ENCODE measurements at places on chromosomes 7 and 10.

GRCh38 chr7:33327427-33327826 is 198.1 kb downstream of the BBS9 start:
- DNase-seq, result no peak

DNA sequence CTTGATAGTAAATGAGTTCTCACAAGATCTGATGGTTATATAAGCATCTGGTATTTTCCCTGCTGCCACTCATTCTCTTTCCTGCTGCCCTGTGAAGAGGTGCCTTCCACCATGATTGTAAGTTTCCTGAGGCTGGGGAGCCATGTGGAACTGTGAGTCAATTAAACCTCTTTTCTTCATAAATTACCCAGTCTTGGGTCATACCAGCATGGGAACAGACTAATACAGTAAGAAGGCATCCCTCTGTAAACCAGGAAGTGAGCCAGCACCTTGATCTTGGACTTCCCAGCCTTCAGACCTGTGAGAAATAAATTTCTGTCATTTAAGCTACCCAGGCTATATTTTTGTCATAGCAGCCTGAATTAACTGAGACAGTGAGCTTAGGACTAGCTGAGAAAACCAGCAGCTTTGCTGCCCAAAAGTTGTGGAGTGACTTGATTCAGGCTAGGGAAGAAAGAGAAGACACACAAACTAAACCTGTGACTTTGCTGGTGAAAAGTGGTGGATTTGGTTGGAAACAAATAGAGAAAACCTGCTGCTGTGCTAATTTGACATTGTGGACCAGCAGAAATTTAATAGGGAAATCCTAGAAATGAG is 29.7 kb downstream of the PALS2 start:
- DNase-seq, result no peak

- no peak for DNase-seq
Measured at GRCh38 chr10:100747456-100748230, 2.3 kb downstream of the PAX2 start.

DNA sequence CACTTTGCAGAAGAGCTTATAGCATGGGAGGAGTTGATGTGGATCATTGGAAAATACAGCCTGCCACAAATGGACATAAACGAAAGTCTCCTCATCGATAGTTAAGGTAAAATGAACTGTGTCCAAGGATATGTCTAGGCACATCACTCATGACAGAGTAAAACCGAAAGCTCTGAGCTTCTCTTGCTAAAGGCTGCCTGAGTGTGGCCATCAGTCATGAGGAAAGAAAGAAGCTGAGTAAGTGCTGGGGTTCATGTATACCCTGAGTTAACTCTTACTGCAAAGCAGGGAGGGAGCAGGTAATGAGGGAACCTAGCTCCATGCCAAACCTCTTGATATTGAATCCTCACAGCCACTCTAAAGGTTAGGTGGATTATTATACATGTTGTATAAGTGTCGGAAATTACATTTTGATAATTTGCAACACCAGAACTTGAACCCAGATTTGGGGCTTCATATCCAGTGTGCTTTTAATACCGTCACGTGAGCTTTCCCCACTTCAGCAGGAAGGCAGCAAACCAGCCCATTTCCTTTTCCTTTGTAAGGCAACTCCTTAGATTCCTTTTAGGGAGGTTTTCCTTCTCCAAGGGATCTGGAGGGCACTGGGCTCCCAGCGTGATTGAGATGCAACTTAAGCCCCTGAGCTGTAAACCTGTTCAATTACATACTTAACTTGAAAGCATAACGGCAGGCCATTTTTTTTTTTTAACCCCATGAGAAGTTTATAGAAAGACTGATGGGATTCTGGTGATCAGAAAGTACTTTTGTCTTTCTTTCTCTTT is 215.0 kb downstream of the PHF14 start:
- DNase-seq, result no peak

DNA sequence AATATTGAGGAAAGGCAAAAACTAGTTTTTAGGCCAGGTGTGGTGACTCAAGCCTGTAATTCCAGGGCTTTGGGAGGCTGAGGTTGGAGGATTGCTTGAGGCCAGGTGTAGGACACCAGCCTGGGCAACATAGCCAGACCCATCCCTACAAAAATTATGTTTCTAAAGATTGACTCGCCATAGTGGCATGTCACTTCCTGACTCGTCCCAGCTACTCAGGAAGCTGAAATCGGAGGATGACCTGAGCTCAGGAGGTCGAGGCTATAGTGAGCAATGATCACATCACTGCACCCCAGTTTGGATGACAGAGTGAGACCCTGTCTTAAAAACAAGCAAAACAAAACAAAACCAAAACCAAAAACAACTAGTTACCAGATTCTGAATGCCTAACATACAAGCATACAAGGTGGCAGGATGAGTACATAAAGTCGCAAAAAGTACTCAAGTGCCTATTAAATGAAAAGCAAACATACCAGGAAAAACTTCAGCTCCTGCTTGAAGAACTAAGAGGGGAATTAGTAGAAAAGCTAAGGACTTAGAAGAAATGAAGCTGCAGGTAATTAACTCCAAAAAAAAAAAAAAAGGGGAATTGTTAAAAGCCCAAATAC is 14.1 kb downstream of the ZNF398 start:
- DNase-seq, result no peak

DNA sequence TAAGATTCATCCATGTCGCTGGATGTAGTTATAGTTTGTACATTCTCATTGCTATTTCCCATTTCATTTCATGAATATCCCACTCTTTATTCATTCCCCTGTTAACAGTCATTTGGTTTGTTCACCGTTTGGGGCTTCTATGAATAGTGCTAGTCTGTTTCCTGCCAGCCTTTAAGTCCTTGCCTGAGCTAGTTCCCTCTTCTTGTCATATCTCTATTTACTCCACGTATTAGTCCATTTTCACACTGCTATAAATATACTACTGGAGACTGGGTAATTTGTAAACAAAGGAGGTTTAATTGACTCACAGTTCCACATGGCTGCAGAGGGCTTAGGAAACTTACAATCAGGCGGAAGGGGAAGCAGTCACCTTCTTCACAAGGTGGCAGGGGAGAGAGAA is 56.2 kb downstream of the PLCE1 start:
- no peak for DNase-seq

GRCh38 chr7:77791956-77792355 is 6.3 kb downstream of the TMEM60 start:
- DNase-seq, result no peak

DNA sequence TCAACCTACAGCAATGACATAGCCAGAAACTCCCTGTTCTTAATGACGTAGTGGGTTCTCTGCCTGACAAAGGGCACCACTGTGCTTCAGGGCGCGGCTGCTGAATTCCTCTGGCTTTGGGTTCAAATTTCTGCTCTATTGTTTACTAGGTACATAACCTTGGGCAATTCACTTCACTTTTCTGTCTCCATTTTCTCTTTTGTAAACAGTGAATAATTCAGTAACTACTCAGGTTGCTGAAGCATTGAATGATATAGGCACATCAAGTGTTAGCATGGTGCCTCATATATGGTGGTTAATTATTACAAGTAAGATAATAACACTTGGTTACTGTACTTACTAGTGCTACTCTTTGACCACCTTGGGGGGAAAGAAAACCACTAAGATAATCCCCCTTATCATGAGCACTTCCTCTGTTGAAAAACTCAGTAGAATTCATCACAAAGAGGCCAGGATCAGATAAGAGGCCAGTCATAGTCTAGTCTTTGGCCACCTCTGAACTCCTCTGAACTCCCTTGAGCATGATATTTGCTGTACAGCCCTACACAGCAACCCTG is 92.0 kb upstream of the AHR start:
- DNase-seq, result no peak

DNA sequence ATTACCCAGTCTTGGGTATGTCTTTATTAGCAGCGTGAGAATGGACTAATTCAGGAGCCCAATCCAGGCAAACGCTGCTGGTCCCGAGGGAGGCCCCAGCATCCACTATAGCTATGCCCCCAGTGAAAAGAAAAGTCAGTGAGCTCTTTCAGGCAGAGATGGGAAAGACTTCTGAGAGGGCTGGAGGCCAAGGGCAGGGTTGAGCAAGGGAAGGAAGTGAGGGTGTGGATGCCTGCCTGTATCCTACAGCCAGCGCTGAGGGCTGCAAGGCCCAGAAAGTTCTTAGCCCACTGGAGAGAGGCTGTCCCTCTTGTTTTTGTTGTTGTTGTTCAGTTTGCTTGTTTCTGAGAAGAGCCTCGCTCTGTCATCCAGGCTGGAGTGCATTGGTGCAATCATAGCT is 261.6 kb downstream of the ZEB1 start:
- no peak for DNase-seq

DNA sequence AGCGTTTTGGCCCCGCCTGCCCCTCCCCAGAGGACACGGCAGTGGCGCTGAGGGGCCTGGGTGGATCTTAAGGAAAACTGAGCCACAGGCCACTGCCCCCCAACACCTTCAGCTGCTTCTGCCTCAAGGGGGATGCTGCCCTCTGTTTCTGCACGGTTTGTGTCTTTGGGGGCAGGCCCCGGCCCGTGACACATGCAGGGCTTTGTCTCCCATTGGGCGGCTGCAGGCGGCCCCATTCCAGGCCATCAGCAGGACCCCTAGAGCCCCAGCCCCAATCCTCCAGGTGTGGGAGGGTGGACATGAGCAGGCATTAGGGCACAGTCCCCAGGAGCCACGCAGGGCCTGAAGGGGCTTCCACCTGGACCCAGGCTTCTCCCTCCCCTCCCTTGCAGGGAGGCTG is 25.3 kb upstream of the PPP2R2D start:
- DNase-seq, result no peak

- DNase-seq, result no peak
Measured at GRCh38 chr7:24898691-24899090, 81.3 kb downstream of the OSBPL3 start.

DNA sequence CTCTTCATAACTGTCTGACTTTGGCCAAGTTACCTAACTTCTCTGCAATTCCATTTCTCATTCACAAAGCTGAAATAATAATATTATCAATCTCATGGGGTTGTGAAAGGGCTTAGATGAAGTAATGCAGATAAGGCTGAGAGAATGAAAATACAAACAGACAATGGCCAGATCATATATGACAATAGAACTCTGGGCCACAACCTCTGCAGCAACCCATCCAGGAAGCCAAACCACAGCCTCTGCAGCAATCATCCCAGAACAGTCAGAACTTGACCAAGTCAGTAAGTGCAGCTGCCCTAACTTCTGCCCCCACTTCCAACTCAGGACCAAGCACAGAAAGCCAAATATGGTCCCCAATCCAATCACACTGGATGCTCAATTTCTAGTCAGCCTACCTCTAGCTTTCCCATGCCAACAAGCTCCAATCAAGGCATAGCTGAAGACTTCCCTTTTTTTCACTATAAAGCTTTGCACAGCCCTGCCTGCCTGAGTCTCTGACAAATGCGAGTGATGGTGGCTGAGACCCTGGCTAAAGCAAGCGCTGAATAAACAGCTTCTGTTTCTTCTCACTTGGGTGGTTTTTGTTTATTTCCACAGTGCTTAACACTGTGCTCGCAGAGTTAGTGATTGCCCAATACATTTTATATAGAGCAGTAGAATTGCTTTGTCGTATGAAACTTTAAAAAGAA is 34.8 kb upstream of the TNPO3 start:
- no peak for DNase-seq

DNA sequence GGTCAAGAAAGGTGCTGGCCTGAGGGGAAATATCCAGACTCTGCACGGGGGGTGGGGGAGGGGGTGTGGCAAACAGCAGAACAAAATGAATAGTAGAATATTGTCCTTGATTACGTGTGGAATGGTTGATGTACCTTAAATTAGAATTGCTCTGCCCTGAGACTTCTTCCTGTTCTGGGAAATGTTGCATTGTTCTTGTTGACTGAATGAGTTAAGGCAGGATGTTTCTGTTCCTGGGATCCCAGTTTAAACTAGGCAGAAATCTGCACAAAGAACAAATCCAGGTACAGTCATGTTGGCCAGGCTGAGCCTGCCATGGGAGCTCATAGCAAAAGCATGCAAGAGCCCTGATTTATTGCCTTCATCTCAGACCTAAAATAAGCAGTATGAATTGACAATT is 558.7 kb upstream of the VSTM2A start:
- DNase-seq, result no peak

DNA sequence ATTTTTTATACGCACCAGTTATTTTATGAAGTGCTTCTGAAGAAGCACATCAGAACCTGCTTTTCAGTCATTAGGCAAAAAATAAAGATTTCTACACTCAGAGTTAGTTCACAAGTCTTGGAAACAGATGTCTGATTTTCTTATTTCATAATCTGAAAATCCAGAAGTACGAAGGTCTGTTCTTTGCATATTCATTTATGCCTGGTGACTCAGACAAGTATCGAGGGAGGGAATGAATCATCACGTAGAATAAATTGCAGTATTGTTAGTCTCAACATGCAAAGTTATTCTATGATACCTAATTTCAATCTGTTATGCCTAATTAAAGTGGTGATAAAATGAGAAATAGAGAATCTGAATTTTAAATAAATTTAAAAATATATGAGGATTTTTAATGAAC is 113.6 kb upstream of the SEM1 start:
- DNase-seq, result no peak

DNA sequence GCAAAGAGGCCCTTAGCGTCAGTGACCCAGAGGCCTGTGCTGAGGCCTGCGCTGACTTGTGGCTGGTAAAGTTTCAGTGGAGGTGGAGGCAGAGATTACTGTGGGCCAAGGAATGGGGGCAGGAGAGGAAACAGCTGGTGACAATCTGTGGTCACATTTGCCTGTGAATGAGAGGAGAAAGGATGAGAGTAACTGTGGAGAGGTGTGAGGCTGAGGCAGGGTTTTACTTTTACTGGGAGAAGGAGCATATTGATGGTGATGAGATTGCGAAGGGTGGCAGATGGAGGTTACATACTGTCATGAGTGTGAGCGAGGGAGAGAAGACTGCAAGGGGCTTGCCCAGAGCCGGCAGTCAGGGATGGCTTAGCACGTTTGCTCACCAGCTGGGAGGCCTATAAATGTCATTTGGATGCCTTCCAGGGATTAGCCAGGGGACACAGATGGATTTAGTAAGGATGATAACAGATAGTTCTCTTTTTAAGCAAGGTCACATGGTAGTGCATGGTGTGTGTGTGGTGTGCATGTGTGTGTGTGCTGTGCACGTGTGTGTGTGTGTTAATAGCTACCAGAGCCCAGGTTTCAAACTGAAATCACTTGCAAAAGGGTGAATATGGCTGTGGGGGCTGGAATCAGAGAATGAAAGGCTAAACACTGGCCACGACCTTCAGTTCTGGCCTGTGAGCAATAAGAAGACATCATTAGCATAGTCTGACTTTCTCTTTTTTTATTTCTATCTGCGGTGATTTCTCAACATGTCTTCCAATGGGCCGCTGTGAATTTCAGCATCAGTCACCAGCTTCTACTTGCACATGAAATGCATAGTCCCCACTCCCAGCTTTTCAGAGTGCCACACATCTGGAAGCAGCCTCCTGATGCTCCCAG is 291.5 kb upstream of the ZNF32 start:
- no peak for DNase-seq

- DNase-seq, result no peak
Measured at GRCh38 chr7:94514140-94514889, 4.7 kb downstream of the CASD1 start.

All from activated T-helper 1 cell treated with anti-CD3 and anti-CD28 coated beads, Interleukin-2, amount 50 U/mL, for 16 hours (primary cell).